ENCODE measurements at places on chromosomes 2 and 18. TPM values are rescaled to one million over a fixed set of nuclear protein-coding genes. Genes with fewer than 3 reads are reported as not detected.

- no peak for DNase-seq
These were observed 1.2 kb upstream of the TANC1 start for GRCh38 chr2:158967114-158967730.

DNA sequence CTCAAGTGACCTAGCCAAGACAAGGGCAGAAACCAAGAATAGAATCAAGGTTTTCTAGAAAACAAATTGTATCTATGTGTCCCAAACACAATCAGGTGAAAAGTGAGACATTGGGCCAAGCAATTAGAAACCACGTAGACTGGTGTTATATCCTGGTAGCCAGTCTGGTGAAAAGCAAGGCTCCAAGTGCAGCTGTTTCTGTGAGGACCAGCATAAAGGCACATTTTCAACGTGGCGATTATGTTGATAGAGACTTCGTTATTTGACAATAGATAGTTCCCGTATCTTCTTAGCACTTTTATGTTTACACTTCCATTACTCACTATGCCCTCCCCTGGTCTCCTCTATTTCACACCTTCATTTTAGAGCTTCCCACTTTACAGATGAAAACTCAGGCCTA lies 103.2 kb upstream of the ZFP36L2 start:
- no peak for DNase-seq

DYSF gene
- total RNA-seq: 140 TPM

DNA sequence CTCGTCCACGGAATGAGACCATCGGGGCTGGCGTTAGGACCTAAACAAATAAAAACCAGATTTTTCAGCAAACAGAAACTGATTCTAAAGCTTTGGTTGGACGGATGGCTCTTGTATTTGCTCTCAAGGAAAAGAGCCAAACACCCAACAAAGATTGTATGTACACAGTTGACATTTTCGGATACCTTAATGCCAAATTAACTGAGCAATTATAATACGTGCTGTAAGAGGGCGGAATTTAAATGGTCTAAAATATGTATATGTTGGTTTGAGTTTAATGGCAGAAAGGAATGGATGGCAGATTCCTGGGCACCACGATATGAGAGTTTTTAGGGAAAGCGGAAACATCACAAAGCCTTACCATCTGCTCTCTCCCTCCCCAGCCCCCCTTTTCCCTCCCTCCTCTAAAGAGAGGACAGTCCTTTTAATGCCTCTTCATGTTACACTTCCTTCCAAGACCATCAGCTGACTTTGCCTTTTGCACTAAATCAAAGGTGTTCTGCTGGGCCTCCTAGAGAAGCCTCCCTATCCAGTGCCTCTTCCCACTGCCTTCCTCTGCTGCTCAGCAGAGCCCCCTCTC lies 33.3 kb downstream of the STAT1 start:
- DNase-seq: no peak

GRCh38 chr2:28678944-28679343 lies 72.7 kb upstream of the PPP1CB start:
- no peak for DNase-seq

- no peak for DNase-seq
These were observed 293.4 kb downstream of the ZNF521 start for GRCh38 chr18:25058521-25058920.

Measured in astrocyte (in vitro differentiated cells and primary cell).